ENCODE measurements at places on chromosomes 1 and 21. TPM values are rescaled to one million over a fixed set of nuclear protein-coding genes. Genes with fewer than 3 reads are reported as not detected.
A peak's percentile ranks its signal among the peaks of the same experiment; 100 is the strongest.

TSPAN2 gene
- total RNA-seq: 3.2 TPM

CFAP74 gene
- total RNA-seq: not detected

SMPDL3B gene
- total RNA-seq: not detected

FAM72B gene
- 15.3 TPM for total RNA-seq

OR10Z1 gene
- not detected for total RNA-seq

CDC7 gene
- total RNA-seq: 9.2 TPM

SYTL1 gene
- 3.5 TPM for total RNA-seq

CHIT1 gene
- not detected for total RNA-seq

DIO1 gene
- not detected for total RNA-seq

- no peak for DNase-seq
Measured at GRCh38 chr1:60535713-60536112, 462.1 kb upstream of the C1orf87 start.

DNA sequence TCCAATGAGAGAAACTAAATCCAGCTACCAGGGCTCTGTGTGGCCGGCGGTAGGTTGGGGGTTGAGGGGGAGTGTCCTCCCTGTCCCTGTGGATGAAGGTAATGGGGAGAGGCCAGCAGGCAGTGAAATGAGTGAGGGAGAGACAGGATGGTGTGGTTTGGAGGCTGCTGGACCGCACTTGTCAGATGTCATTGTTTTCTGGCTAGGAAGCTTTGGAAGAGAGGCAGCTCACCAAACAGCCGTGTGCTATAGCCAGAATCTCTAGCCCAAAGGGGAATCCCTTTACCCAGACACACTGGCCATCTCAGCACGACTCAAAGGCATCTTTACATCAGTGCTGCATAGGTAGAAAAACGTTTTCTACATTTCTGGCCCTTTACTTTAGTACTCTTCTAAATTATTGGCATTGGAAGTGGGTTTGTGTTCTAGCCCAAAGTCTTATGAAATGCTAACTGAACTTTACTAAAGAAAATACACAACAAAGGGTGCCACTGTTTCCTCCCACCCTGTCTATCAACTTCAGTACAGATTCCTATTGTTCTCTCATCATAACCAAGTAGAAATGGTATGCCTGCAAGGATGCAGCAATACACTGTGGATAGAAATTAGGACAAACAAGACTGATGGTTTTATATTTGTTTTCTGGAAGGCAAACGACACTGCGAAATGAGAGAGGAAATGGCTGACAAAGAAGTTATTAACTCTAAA is 95.9 kb upstream of the COA6 start:
- no peak for DNase-seq

DNA sequence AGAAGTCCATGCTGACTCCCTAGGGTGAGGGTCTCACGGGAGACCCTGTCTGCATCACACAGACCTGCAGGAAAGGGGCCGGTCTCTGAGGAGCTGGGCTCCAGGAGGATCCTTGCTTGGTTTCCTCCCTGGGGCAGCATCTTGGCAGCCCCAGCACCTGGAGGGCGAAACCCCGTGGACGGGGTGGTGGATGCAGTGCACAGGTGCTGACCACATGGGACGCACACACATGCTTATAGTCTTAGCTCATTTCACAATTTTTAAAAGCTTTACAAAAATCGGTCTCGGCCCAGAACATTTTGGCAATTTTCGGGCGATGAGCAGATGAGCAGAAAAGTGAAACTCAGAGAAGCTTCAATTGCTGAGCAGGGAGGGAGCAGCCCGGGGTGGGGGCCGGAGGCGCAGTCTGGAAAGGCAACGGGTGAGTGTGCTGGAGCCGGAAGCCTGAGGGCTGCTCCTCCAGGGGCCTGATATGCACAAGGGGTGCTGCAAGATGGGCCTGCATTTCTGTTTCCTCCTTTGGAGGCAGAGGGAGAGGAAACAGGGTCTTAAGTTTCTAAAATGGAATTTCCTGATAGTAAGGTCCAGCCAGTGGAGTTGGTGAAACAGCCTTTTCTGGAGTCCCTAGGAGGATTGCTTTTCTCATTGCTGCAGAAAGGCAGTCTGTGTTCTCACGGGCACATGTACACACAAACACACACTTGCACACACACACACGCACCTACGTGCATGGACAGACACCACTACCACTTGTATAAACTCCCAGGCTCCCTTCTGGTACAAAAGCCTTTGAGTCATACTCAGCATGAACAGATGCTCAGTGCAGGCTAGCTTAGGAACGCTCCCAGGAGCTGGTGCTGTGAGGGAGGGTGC is 60.6 kb downstream of the SCCPDH start:
- DNase-seq: no peak

- no peak for DNase-seq
Measured at GRCh38 chr1:1176931-1177330, 3.3 kb downstream of the TTLL10 start.

- no peak for DNase-seq
Measured at GRCh38 chr21:38937844-38938243, 132.1 kb downstream of the ETS2 start.

DNA sequence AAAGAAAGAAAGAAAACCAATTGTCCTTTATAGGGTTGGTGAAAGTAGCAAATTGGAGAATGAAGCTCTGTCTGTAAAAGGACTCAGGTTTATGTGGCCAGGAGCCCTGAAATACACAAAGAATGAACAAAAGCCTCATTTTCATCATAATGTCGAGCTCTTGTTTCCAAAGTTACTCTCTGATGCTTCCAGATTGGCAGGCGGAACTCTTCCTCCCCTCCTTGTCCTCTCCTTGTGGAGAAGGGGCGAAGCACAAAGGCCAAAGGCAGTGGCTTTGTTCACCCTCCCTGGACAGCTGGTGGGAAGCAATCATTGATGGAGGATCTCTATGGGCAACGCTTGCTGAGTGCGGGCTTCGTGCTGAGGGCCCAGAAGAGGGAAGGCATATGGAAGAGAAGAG is 5.6 kb downstream of the CA6 start:
- DNase-seq: no peak

DNA sequence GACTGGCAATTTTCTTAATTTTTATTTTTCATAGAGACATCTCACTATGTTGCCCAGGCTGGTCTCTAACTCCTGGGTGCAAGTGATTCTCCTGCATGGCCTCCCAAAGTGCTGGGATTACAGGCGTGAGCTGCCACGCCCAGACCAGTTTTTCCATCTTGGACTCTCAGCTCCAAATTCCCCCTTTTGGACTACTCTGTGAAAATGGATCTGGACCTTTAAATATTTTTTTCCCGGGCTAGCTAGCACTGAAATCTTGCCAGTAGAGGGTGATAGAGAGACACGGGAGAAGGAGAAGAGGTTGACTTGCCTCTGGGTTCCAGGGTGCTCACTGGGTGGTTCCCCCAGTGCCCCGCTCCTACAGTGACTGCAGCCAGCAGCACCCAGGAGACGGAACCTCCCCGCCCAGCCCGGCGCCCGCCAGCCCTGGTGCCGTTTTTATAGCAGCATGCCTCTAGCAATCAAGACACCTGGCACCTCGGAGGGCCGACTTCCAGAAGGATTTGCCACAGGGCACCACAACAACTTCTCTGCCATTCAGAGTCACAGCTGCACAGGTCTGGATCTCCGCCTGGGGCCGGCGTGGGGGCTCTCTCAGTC is 34.7 kb upstream of the SCCPDH start:
- DNase-seq: peak; percentile 87

GRCh38 chr1:35398739-35399138 is 130.2 kb downstream of the ZMYM4 start:
- no peak for DNase-seq

DNA sequence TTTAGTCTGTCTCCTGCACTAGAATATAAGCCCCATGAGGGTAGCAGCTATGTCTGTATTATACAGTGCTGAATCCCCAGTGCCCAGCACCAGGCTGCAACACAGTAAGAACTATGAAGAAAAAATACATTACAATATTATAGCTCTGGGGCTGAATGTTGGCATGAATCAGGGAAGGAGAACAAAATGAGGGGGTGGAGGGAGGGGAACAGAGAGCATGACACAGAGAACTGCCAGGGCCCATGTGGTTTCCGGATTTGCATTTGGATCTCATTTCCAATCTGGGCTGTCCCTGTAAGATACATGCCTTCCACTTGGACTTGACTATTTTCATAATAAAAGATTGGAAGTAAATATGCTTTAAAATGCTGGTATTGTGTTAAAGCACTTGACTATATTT is 35.8 kb downstream of the C1orf198 start:
- DNase-seq: no peak

DNA sequence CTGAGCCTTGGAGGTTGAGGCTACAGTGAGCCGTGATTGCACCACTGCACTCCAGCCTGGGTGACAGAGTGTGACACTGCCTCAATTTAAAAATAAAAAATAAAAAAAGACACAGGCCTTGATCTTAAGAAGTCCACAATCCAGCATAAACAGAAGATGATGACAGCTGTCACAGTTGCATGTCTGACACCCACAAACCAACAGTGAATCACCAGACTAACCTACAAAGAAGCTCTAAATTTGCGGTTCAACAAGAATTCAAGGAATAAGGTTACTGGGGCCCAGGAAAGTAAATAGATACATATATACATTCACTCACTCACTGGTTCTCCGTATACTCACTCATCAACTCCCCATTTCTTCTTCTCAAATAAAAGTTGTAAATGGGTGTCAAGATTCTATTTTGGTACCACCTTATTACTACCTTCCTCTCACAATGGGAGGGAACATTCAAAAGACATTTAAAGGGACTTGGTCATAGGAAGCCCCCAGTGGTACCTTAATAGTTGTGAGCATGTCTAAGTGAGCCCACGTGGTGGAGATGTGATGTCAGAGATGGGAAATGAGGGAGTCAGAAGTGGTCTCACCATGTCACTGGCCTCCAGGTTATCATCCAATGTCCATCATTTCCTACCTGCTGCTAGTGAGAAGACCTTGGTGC is 66.9 kb upstream of the PRDX6 start:
- DNase-seq: no peak

DNA sequence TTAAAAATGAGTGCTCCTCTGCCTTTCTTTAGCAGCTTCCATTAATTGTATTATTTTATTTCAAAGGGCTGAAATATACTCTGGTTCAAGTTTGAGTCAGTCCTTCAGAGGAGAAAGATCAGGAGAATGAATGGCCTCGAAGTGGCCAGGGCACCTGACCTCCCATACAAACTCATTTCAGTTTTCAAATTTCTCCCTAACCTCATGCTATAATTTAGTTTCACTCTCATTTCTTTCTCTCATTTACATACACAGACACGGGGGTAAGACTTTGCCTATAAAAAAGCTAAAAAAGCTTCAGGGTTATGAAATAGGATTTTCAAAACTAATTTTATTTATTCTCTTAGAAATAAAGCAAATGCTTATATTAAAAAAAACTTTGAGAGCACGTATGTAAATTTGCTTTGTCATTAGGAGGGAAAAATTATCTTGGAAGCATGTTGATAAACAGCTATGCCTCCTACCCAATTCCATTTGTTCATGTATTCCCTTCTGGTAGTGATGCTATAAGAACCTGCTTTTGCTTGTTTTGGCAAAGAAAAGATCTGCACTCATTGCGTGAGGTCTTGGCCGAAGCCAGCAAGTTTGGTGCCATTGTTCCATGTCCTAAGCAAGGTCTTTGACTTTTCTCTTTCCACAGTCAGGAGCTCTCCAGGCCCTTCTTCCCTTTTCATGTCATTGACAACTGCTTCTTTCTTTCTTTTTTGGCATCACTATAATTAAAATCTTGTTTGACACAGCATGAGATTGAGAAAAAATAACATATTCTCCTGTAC is 80.4 kb upstream of the LRRC53 start:
- DNase-seq: no peak
